Fibroblast of upper back skin (primary cell): ENCODE measurements at places on chromosomes 6 and 20.

GRCh38 chr20:8903655-8904605 lies 165.0 kb upstream of the PLCB4 start:
- DNase-seq = no peak

GRCh38 chr6:110688661-110689268 lies 126.5 kb downstream of the CDK19 start:
- no peak for DNase-seq

- DNase-seq = no peak
Observed at GRCh38 chr6:91877994-91878393, 1291.1 kb upstream of the MAP3K7 start.

- peak; percentile 63 for DNase-seq
Observed at GRCh38 chr20:22339091-22339881, 245.1 kb downstream of the FOXA2 start.

DNA sequence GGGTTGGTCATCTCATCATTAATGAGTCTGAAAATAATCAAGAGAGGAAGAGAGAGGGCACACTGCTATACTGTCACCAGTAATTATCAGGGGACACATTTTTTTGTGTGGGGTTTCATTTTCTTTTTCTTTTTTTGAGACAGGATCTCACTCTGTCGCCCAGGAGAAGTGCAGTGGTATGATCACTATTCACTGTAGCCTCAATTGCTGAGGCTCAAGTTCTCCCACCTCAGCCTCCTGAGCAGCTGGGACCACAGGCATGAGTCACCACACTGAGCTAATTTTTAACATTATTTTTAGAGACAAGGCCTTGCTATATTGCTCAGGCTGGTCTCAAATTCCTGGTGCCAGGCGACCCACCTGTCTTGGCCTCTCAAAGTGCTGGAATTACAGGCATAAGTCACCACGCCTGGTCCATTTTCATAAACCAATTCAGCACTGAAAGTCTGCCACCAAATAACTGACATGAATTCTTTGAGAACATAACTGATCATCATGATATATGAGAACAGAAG lies 43.3 kb downstream of the EPHA7 start:
- no peak for DNase-seq

GRCh38 chr20:48738399-48739304 lies 89.1 kb downstream of the PREX1 start:
- no peak for DNase-seq

DNA sequence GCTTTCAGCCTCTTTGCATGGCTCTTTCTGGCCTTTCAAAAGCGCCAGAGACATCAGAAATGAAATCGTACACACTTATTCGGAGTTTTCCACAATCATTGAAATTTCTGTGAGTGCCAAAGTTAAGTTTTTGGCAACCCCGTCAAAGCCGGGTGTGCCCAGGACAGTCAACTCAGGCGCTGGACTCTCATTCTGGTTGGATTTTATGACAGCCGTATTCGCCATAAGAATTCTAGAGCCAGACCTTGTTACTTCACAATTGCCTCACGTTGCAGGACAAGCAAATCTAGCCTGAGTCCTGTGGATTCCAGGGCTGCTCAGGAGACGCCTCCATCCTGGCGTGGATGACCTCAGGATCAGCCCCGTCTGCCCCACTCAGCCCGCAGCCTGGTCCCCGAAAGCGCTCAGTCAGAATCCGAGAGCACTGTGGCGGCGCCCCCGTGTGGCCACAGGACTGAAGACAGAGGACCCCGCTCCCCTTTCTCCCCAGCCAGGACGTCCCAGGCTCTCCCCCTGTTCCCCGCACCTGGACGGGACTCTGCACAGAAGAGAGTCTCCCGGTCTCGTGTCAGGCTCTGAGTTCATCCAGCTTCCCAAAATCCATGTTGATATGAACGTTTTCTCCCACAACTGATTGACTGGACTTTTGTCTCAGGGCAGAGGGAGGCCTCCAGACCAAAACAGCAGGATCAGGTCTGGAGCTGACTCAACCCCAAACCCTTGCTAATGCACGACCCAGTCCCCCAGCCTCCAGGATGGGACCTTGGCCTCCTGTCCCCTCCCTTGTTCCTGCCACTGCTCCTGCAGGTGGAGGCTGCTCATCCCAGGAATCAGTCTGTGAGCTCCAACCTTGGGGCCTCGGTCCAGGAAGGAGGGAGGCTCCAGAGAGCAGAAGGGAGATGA lies 38.2 kb downstream of the MICA start:
- DNase-seq = peak; percentile 66

GRCh38 chr6:72721346-72721745 lies 99.5 kb downstream of the KCNQ5 start:
- peak; percentile 11 for DNase-seq

- peak; percentile 68 for DNase-seq
Observed at GRCh38 chr6:139149383-139149782, 14.5 kb downstream of the HECA start.

DNA sequence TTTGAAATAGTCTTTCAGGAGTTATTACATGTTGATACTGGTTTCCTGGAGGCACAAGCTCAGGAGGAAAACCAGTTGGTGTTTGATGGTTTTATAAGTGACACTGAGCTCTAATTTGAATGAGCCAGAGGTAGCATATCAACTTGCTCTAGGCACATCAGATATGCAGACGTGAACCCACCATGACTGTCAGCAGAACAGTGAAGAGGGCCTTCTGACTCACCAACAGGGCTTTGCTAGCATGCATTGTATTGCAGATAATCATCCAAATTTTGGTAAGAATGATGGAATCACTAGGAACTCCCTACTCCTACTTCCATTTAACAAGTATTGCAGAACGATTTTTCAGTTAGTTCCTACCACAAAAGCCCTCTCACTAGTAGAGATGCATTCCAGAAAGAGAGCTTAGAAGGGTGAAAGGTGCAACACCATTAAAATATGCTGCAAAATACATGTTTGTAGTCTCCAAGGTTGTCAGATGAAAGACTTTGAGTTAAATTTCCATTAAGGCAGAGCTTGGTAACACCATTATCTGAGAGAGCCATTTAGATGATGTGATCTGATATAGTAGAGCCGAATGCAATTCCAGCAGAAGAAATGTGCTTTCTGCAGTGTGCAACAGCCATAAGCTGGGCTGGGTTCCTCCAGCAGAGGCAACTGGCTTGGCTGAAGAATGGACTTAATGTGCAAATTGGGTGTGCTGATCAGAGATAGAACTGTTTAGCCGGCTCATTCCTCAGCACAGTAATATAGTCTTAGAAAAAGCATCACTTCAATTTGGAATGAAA lies 968.7 kb upstream of the ADGRB3 start:
- DNase-seq = no peak

DNA sequence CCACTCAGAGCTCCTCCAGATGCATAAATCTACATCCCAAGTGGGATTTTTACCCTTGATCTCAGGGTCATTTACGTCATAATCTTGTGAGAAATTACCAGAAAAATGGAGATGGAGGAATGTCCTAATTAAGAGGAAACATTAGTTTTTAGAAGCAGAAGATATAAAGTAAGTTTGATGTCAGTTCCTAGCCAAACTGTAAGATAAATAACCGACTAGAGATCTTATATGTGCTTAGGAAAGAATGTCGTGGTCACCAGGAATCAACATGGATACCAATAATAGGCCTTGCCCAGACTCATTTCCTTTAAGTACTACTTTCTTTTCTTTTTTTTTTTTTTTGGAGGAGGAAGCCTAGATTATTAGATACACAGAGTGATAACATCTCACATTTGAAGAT lies 186.9 kb downstream of the UTRN start:
- DNase-seq = peak; percentile 70

GRCh38 chr6:104123227-104123626 lies 736.5 kb downstream of the HACE1 start:
- no peak for DNase-seq

DNA sequence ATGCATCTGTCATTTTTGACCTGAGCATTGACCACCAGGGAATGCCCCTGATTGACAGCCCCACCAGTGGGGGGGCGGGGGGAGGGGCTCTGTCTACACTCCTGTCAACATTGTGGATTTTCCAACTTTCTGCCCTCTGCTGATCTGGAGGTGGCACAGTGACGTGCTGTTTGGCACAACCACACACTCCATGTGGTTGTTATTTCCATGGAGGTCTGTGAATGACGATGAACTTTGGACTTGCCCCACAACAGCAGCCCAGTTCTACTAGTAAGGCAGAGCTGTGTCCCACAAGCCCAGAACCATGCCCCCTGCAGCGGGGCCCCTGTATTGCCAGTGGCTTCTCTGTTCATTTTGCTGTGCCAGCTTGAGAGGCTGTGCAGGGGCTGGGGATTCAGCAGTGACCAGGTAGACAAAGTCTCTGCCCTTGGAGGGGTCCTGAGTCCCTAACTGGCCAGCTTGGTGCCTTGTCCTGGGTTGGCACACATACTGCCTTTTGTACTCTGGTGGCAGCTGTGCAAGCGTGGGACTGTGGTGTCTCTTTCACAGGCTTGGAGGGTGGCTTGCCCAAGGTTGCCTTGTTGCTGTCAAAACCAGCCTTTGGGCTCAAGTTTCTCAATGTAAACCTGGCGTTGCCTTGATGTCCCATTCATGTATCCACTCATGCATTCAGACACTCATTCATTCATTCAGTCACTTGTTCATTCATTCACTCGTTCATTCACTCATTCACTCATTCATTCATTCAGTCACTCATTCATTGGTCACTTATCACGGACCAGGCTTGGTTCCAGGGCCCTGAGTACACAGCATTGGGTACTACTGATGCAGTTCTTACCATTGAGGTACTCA lies 108.5 kb downstream of the SYCP2 start:
- DNase-seq = no peak

DNA sequence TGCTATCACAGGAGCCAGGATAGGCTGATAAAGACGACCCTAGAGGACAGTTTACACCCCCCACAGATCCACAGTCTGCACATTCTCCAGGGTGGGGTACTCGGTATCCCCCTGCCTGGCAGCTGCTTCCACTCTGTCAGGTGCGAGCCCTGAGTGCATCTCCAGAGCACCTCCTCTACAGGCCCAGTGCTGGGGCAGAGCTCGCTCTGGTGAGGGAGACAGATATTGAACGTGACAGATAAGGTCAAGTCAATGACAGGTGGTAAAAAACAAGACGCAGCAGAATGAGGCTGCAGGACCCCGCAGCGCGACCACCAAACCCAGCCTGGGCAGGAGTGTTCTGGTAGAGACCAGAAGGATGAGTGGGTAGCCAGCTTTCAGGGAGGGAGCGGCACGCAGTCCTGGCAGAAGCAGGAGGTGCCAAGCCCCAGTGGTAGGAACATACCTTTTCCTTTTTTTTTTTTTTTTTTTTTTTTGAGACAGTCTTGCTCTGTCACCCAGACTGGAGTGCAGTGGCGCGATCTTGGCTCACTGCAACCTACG lies 12.4 kb upstream of the MYL9 start:
- no peak for DNase-seq

DNA sequence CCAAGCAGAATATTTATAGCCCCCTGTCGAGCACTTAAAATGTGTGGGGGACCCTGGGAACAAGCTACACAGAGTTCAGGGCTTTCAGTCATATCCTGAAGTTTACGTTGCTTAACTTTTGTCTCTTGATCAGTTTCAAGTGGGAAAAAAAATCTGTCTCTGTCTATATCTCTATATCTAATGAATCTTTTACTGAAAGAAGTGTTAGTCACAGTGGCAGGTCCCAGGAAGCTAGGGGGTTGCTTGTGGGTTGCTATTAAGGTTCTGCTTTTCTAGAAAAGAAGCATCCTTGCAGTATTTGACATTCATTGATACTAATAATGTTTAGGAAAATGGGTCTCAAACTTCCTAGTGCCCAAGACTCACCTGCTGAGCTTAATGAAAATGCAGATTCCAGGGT lies 76.7 kb upstream of the CLDN20 start:
- no peak for DNase-seq

GRCh38 chr20:12535770-12536169 lies 473.0 kb upstream of the SPTLC3 start:
- DNase-seq = no peak

- DNase-seq = no peak
Observed at GRCh38 chr6:30127238-30128093, 8.5 kb upstream of the TRIM40 start.

DNA sequence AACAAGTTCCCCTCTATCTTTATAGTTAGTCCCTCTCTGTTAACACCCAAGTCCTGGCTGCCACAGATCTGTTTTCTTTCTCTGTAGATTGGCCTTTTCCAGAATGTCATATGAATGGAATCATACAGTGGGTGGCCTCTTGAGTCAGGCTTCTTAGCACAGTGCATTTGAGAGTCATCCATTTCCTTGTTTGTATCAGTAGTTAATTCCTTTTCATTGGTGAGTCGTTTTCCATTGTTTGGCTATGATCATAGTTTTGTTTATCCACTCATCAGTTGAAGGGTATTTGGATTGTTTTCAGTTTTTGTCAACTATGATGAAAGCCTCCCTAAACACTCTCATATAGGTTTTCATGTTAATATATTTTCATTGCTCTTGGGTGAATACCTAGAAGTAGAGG lies 248.3 kb downstream of the ARID1B start:
- DNase-seq = no peak

DNA sequence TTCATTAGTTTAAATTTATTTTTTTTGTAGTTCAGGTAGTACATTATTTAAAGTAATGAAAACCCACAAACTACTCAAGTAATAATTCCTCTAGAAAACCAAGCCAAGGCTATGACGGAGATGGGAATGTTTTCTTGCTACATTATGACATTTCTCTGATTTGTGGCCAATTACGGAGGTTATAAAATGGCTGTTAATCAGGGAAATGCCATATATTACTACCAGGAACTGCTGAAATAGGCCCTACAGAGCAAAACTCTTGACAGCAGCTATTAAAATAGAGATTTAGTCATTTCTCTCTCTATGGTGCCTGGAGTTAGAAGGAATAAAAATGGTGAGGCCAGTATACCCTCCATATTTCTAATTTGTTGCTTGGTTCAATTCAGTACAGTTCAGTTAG lies 280.0 kb downstream of the ARHGAP18 start:
- peak; percentile 35 for DNase-seq

DNA sequence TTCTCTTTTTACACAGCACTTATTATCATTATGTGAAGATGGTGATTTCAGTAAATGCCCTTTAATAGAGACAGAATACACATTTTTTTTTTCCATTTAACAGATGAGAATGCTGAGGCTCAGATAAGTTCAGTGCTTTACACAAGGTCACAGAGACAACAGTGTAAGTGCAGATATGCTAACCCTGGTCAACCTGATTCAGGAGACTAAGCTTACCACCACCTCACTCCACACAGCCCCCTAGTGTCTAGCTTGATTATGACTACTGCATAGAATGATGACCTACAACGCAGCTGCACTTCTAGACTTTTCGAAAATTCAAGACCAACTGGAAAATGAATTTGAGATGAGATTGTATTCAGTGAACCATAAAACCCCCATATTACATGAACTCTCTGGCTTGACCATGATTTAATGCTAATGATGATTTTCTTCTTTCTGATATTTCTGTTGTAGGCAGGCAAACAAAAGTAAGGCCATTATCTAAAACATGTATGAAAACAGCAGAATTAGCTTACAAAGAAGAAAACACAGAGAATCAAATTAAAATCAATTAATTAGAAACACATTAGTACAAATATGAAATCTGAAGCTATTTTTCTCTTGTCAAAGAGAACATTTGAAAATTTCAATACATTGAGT lies 212.1 kb upstream of the PHACTR1 start:
- DNase-seq = no peak

DNA sequence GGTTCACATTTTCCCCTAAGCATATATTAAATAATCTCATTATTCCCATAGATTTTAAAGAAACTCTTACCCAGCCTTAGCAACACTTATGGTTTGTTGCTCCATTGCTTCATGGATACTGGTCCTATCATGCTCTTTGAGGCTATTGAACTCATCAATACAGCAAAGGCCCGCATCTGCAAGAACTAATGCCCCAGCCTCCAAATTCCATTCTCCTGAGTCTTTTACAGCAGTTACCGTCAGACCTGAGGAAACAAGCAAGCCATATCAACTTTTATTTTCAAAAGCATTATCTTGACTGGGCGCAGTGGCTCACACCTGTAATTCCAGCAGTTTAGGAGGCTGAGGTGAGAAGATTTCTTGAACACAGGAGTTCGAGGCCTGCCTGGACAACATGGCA lies 37.7 kb upstream of the ASF1A start:
- no peak for DNase-seq
